Tibial artery (tissue), 4 donors: ENCODE measurements at places on chromosomes 4 and X.

DNA sequence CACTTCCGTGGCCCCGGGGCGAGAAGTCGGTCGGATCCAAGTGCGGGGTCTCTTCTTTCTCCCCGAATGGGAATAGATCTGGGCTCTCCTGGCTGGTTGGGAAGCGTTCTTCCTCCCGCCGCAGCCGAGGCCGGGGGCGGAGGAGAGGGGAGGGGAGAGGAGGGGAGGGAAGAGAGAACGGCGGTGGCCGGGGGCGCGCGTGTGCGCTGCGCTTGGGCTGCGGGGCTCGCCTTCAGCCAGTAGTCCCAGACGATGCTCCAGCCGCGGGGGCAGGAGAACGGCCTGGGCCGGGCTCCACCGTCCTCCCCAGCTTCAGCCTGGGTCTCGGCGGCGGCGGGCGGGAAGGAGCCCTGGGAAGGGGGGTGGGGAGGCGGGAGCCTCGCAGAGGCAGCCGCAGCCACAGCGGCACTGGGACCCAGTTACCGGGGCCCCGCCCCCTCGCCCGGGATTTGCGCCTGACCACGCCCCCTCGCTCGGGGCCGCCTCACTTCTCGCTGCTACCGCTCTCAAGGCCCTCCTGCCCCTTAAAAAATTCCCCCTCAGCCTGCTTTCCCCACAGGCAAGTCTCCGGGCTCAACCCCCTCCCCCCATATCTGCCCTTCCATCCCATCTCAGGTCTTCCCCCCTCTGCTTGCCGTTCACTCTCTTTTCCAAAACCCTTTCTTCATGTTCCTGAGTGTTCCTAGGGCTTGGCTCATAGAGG is at the start of gene FGD1:
TSS of gene FGD1 (minus strand) at position 421 of the 703 bp plus-strand sequence. CDS start 802 bp downstream, outside the sequence.
- peak; percentile 86 for DNase-seq

GRCh38 chr4:133812954-133813353 is 388.6 kb downstream of the PABPC4L start:
- DNase-seq = no peak

DNA sequence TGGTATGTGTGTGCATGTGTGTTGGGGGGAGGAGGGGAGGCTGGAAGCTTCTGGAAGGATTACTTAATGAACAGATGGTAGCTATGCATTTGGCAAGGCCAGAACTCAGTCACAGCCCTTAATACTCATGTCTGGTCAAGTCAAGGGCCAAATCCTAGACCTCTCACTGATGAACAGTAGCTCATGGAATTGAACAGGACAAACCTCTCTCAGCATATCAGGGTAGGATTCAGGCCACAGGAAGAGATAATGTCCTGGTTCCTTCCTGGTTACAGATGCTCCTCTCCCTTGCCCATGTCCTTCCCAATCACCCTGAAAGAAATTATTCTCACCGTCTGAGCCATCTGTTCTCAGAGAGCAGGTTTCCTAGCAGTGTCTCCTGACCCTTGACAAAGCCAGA is 165.7 kb downstream of the SOWAHB start:
- DNase-seq = no peak

DNA sequence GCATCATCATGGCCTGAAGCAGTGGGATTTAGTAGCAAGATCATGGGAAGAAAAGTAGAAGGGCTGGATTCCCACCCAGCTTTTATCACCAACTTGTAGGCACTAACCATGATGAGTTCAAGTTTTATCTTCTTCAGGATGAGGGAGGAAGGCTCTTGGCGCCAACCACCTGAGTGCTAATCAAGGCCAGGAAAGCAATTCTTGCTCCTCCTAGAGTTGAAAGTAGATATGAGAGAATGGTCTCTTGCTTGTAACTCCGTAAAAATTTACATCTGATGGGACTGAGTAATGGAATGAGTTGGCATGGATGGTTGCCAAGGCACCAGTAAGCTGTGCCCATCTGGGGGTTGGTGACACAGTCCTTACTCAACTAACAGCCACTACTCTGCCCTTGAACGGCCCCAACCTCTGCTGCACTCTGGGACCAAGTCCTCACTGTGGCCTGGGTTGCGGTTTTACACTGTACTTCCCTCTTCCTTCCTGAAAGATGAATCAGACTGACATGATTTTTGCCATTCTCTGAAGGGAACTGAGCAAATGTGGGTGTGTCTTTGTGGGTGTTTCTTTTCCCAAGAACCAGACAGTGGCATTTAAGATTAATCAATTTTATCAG is 39.4 kb upstream of the NDP start:
- peak; percentile 38 for DNase-seq

DNA sequence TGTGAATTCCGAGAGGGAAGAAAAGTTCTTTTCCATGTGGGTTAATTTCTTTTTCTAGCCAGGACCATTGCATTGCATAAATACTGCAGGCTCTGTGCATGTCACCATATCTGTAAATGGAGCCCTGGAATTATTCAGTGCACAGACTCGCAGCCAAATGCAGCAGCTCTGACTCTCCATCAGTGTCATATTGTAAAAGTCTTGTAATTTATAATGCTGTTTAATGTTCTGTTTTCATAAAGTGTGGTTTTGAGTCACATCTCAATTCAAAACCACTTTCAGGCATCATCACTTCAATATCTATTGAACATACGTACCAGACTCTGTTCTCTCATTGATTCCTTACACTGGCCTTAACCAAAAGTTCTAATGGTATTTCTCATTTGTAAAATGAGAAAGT is 193.9 kb upstream of the RPL34 start:
- no peak for DNase-seq

- no peak for DNase-seq
Observed at GRCh38 chr4:24103434-24104157, 213.7 kb upstream of the PPARGC1A start.

DNA sequence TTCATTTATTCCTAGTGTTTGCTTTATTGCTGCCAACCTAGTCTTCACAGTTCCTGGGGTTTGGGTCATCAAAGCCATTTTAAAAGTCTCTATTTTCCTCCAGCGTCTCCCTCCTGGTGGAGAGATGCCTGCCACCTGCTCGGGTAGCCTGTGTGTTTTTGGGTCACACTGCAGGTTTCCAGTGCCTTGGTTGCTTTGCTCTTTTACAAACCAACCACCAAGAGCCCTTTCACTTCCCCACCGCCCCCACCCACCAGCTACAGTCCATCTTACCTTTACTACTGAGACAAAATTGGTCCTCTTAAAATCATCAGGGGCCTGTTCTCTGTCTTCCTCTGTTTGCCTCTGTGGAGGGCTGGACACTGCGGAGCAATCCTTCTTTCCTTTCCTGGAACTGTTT is 280.5 kb upstream of the GATB start:
- DNase-seq = no peak

- no peak for DNase-seq
Observed at GRCh38 chr4:157837071-157837703, 335.6 kb downstream of the GASK1B start.

- DNase-seq = no peak
Observed at GRCh38 chr4:98469771-98470170, 188.6 kb downstream of the TSPAN5 start.

- no peak for DNase-seq
Observed at GRCh38 chrX:96713303-96713702, 28.7 kb downstream of the DIAPH2 start.

DNA sequence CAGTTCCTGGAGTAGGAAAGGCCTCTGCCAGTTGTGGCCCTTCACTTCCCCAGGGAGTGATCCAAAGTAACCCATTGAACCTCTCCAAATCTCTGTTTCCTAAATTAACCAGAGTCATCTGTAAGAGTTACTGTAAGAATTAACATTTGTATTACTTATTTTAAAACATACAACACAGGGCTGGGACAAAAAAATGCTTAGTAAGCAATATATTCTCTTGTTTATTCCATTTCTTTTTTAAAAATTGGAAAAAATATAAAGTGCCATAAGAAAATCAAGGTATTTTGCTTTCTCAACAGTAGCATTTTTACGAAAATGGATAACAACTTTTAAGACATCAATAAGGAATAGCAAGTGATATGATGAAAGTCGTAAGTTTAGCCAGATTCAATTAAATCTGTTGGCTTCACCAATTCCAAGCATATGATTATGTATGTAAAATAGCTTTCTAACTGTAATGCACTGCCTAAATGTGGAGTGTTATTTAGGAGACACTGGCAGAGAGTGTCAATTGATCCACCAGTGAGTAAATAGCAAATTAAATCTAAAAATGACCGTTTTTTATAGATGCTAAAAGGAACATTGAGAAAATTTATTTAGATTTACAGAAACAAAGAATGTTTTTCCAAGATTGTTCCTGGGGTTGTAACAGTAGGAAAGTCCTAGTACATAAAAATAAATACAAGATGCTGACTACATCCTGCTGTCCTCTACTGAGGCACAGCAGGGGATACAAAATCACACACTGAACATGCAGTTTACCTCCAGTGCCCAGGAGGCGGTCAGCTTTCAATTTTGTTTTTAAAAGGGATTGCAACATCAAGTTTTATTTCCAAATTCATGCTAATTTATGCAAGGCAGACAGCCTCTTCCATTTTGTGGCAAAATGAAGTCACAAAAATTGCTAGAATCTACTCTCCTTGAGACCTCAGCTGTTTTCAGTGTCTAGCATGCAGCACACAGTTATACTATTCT is 53.7 kb downstream of the GPM6A start:
- DNase-seq = no peak

DNA sequence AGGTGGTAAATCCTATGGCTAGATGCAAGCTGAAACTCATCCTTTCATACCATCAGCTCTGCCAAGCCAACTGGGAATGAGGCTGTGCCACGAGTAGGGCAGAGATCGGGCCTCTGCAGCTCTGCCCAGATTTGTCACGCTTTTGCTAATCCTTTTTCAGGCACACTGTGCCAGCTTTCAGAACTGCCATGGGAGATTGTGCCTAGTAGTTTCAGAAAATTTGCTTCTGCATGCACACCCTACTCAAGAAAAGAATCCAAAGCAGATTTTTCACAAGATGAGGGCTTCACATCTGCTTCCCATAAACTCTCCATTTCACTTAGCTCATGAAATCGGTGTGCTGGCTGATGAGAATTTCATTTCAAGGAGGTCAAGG is 3.3 kb upstream of the ADH7 start:
- DNase-seq = no peak
